Activated T-cell treated with anti-CD3 and anti-CD28 coated beads, Interleukin-2, amount 50 U/mL, for 72 hours (primary cell): ENCODE measurements at places on chromosomes 5 and 9. TPM values are rescaled to one million over a fixed set of nuclear protein-coding genes. Genes with fewer than 3 reads are reported as not detected.

GRCh38 chr5:145666591-145666990, 168.6 kb downstream of the PRELID2 start:
- H3K36me3 ChIP-seq = no peaks in the 10 kb centered on the region
- H3K27me3 ChIP-seq = no peaks in the 10 kb centered on the region
- H3K4me3 ChIP-seq = no peak overlapping the region

GRCh38 chr5:173880306-173880985, 7.7 kb upstream of the CPEB4 start:
- H3K4me1 ChIP-seq = peaks cover 13% of the 10 kb centered on the region
- H3K4me3 ChIP-seq = no peak overlapping the region
- no peak for DNase-seq
- H3K27ac ChIP-seq = no peak overlapping the region

- H3K36me3 ChIP-seq = peaks cover 7% of the 10 kb centered on the region
- peak overlapping the region; percentile 93 for H3K27ac ChIP-seq
- H3K27me3 ChIP-seq = no peaks in the 10 kb centered on the region
- DNase-seq = no peak
- H3K4me1 ChIP-seq = peaks cover 91% of the 10 kb centered on the region
- peak overlapping the region; percentile 16 for H3K4me3 ChIP-seq
Measured at GRCh38 chr5:68285851-68286611, 70.5 kb downstream of the PIK3R1 start.

DNA sequence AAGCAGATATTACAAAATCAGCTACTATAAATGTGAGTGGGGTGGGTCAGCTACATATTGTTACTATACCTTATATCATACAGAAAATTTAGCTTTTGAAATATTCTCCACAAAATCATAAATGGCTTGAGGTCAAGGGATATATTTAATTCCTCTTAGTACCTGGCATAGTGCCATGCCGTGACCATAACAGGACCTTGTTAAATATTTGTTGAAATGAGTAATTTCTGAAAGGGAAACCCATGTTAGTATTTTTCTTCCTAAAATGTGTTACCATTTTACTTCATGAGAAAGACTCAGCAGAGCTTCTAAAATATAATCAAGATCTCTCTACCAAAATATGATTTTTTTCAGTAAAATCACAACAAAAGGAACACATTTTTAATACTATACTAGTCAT, 14.8 kb downstream of the ATP10B start:
- H3K4me3 ChIP-seq = no peak overlapping the region
- H3K27ac ChIP-seq = no peak overlapping the region
- no peaks in the 10 kb centered on the region for H3K4me1 ChIP-seq
- no peaks in the 10 kb centered on the region for H3K36me3 ChIP-seq
- no peak for DNase-seq

RNF130 gene
- 17.7 TPM for total RNA-seq

SPINK5 gene
- total RNA-seq = not detected

NMUR2 gene
- not detected for total RNA-seq
